ENCODE measurements at places on chromosomes 6 and 20.

GRCh38 chr20:59939879-59940128 is 301 bp downstream of the PPP1R3D start:
- no peak for DNase-seq

- no peak for DNase-seq
These were observed 202.4 kb downstream of the MOXD1 start for GRCh38 chr6:132198896-132199295.

GRCh38 chr6:134256862-134257261 is 61.0 kb downstream of the SGK1 start:
- DNase-seq: no peak

GRCh38 chr6:3915076-3915791 is 66.1 kb downstream of the FAM50B start:
- no peak for DNase-seq

- no peak for DNase-seq
These were observed 25.1 kb downstream of the MMP24 start for GRCh38 chr20:35251613-35251940.

DNA sequence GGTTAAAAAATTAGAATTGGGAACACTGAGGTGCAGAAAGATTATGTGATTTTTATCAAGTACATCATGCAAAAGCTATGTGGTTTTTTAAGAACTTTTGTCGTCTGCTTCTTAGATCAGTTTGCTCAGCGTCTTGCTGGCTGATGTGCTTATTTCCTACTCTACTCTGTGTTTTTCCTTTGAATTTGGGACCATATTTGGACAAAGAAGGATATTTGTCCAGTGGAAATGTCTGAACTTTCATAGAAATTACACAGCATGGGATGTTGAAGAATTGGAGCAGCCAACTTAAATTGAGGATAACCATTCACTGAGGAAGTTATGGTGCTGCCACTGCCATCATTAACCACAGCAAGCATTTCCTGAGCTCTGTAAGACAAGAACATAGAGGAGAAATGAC is 252.8 kb upstream of the HS3ST5 start:
- no peak for DNase-seq

DNA sequence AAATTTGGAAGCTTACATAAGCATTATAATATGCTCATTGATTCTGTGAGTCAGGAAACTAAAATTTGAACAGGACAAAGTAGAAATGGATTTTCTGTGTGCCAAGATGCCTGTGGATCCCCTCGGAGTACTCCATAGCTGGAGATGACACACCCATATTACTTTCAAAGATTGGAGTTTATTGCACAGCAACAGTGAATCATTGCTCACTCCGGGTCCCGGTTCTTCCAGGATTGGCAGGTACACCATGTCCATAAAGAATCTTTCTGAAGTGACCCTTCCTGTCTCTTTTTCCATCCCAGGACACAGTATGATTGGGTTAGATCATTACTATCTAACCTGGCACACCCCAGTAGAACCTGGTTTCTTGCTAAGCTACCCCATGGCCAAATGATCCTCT is 2.7 kb upstream of the BTN2A2 start:
- no peak for DNase-seq

DNA sequence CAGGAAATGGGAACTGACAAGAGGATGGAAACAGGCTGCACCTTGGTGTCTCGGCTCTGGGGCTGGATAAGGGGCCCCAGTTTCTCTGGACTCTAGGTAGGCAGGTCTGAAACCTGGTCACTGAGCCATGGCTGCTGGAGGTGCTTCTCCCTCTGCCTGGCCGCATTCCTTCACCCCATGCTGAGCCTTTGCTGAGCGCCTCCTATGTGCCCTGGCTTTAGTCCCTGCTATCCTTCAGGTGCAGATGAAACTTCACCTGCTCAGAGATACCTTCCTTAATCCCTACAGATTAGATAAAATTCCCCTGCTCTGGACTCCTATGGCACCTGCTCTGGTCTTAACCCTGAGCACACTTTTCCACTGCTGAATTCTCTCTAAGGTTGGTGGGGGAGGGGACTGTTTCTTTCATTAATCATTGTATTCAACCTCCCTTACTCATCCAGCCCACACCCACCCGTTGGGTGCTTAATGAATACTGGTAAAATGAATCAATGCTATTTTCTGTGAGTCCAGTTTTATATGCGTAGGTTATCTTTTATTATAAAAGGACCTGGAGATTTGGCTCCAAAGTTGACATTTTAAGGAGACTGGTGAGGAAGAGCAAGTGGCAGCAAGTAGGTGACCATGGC is 19.3 kb downstream of the MYLK4 start:
- no peak for DNase-seq

DNA sequence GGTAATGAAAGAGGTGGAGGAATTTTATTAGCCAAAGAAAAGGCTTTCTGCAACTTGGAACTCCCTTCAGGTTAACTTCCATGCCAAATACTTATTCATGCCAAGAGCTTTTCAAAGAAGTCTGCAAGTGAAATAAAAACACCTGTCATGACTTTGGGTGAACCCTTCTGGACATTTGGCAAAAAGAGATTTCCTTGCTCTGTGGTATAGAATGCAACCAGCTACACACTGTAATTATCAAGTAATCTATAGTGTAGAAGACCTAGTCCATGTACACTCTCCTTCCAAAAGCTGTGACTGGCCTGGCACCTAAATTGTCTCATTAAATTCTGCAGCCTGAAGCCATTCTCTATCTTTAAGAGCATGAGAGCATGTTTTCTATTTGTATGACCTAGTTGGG is 232.3 kb downstream of the COL12A1 start:
- DNase-seq: no peak

GRCh38 chr20:35279040-35279439 is 1.1 kb upstream of the MMP24OS start:
- DNase-seq: no peak

GRCh38 chr20:36234771-36235320 is 1.4 kb upstream of the AAR2 start:
- no peak for DNase-seq

DNA sequence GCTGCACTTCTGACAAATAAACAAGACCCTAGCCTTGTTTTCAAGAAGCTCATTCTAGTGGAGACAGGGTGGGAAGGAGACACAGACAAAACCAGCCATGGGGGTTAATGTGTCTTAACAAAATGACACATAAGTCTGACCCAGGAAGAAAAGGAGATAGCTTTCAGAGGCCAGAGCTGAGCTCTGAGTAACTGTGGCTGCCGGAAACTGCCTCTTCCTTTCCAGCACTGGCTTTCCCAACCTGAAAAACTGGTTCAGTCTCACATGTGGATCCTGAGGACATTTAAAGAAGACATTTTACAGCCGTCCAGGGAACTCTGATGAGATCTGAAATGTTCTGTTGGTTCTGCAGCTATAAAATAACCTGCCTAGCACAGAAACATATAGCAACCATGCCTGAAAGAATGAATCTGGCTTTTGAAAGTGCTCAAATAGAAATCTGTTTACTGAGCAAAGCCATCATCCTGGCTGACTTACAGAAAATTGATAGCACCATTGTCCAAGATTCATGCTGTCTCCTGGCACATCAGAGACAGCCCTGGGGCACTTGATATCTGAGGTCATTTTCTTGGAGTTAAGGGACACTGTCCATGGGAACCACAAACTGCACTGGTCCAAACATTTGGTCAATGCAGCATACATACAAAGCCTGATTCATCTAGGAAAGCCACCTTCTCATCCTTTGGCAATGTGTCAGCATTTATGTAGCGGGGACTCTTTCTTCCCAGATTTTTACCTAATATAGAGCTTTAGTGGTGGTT is 83.2 kb upstream of the PAX1 start:
- no peak for DNase-seq

GRCh38 chr6:149473080-149474052 is 11.4 kb downstream of the ZC3H12D start:
- DNase-seq: no peak

DNA sequence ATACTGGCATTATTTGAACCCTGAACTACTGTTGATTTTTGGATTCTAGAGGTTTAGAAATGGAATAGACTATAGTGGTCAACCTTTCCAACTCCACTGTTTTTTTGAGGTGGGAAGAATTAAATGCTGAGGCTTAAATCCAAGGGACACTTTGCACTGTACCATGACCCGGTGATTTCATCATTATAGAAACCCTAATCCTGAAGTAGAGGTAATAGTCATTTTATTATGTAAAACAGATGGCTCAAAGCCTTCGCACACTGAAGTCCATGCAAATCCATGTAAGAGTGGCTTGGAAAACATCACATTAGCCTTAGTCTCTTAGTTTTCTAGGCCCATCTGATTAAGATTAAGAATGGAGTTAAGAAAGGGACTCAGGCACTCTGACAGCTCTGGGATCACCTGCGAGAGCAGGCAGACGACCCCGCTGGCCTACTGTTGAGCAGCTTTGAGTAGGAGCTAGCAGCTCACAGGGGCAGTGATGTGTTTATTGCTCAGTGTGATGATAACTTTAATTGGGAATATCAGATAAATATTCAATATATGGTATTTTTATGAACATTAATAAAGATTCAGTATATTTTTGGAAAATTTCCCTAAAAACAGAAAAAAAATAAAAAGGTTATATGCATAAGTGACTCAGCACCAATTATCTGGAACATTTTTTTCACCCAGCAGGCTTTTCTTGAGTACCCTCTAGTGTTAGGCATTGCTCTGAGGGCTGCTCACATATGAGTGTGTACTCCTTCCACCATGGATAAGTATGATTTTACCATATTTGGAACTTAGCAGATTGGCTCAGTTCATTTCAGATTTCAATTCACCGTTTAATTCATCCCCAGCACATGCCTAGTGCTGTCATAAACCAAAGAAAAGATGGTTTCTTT is 13.4 kb downstream of the SLX4IP start:
- no peak for DNase-seq

GRCh38 chr6:139748353-139749146 is 374.1 kb upstream of the CITED2 start:
- DNase-seq: no peak

DNA sequence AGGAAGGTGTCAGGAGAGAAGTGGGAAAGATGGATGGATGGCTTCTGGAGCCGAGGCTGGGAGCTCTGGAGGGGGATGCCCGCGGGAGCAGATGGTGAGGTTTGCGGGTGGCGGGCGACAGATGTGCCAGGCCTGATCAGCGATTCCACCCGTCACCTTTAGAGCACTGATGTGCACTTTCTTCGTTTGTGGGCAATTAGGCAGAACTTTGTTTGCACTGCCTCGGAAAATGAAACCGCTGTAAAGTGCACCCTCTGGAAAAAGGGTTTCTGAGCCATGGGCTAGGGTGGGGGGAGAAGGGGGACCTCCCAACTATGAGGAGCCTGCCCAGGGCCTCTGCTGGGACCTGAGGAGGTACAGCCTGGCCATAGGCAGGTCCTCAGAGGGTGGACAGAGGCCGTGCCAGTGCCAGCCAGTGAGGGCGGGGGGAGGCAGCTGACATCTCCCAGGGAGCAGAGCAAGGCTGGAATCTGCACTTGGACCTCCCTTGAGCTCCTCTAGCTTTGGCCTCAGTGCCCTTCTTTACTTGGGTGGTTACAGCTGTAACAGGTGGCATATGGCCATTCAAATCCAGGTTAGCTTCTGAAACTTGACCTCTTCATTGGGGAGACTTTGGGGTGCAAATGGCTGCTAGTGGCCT is 58.7 kb downstream of the CD40 start:
- no peak for DNase-seq

GRCh38 chr20:48686238-48687116 is 141.3 kb downstream of the PREX1 start:
- no peak for DNase-seq

- no peak for DNase-seq
These were observed 9.6 kb downstream of the KCNS1 start for GRCh38 chr20:45091366-45091765.

DNA sequence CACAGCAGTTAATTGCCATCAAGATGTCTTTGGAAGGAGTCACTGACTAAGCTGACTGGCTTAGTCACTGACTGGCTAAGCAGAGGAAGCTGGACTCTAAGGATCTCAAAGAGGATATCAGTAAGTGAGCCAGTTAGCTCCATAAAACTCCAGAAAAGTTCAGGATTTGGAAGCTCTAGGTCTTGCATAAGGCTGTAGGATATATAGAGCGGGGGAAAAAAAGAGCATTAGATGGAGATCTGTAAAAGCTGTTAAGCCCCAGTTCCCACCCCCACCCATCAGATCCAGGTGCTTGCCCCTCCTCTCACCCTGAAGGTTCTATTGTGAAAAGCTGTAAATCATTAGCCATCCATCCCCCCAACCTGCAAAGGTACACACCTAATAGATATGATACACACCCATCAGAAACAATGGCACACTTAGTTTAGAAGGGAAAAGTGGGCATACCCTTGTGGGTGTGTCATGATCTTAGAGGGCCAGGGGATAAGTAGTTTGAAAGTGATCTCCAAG is 32.2 kb downstream of the CARMIL1 start:
- no peak for DNase-seq

- DNase-seq: no peak
These were observed 13.2 kb downstream of the SS18L1 start for GRCh38 chr20:62156592-62157386.

DNA sequence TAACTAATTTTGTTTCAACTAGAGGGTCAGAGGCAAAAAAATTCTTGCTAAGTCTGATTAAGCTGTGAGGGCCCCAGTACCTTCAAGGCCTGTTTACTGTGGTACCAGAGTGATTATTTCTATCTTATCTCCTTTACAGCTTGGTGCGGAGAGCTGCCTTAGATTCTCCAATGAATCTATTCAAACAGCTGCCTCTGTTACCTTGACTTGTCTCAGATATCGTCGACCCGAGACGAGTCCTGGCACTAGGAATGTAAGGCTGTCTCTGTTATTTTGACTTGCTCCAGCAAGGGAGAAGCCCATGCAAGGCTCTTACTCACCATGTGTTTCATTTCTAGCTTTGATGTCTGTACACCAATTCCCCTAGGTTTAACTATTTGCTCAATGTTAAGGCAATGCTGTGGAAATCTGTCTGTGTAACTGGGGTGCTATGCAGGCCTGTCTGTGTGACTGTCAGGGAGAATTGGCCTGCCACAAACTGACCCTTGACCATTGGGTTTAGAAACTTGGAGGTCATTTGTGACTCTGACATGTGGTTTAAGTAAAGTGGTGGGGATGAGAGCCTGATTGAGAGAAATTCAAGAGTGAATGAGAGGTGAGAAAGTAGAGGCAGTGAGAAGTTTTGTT is 10.4 kb upstream of the FKBPL start:
- no peak for DNase-seq

- no peak for DNase-seq
These were observed 171.1 kb upstream of the SPTLC3 start for GRCh38 chr20:12837646-12838045.

GRCh38 chr20:54340206-54340605 is 132.3 kb downstream of the PFDN4 start:
- no peak for DNase-seq

DNA sequence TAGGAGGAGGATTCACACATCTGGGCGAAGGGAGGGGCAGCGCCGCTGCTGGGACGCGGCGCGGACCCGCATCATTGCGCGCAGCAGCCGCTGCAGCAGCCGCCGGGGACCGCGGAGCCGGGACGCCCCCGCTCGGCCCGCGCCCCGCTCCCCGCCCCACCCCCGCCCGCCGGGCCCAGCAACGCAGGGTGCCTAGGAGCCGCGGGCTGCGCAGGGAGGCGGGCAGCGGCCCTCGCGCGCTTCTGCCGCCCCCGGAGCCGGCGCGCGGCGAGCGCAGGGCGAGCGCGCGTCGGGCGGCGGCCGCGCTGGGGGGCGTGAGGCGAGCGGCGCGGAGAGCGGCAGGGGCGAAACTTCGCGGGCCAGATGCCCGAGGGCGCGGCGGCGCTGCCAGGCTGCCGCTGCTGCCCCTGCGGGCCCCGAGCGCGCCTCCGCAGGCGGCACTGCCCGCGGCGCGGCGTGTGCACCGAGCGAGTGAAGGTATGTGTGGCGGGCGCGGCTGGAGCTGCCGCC is at the start of gene NKAIN2:
NKAIN2 (plus strand) TSS at position 362 of the 510 bp plus-strand sequence.
- no peak for DNase-seq

Data from SIG-M5 (cell line).